ENCODE measurements at places on chromosomes 3 and 15.

- DNase-seq: no peak
These were observed 70.1 kb downstream of the UQCC5 start for GRCh38 chr3:52606373-52607085.

GRCh38 chr3:79032686-79033318 is 735.0 kb downstream of the ROBO1 start:
- no peak for DNase-seq

DNA sequence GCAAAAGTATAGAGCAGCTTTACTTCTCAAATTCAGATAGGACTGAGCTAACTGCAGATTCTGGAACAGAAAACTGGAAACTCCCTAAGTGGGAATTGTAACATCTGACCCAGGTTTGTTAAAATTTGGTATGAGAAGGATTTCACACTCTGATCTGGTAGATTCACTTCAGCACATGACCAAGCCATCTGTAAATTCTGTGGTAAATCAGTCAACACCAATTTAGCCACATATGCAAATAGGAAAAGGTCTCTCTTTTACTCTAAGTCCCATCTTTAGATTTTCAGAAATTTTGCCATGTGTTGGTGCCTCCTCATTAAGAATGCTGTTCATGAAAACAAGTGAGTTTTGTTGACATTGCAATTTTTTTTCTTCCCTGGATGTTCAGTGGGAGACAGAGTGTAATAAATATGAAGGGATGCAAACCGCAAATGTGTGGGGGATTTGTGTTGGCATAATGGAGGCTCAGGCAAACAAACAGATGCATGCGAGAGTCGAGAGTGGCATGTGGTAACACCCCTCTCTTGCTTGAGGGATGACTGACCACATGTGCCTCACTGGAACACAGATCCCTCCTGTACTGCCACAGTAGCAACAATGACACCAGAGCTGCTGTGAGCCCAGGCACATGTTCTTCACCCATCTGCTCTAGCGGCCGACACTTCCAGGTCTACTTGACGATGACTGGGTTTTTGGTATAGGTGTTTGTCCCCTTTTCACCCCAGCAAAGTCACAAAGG is 146.6 kb downstream of the FEZF2 start:
- DNase-seq: no peak

- DNase-seq: peak; percentile 14
These were observed 17.8 kb downstream of the SPATA12 start for GRCh38 chr3:57078344-57078634.

- peak; percentile 72 for DNase-seq
These were observed 167.4 kb upstream of the LPP start for GRCh38 chr3:187986514-187986934.

DNA sequence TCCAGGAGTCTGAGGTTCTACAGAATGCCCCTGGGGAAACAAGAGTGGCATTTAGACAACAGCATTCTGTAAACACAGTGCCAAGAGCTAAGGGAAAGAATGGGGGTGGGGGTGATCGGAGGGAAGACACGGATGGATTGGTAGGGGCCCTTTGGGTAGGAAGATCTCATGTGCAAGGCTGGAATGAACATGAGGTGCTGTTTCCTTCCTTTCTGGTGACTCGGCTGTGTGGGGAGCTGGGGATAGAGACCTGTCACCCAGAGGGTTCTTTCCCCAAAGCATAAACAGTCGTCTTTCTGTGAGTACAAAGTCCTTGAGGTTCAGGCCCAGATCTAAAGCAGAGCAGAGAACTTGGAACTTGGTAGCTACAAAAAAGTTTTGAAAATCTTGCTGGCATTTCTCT is 11.7 kb downstream of the TPM1 start:
- no peak for DNase-seq

- DNase-seq: peak; percentile 31
These were observed 28.4 kb downstream of the SMAD6 start for GRCh38 chr15:66730168-66731021.

GRCh38 chr3:98801043-98801747 is 38.1 kb downstream of the ST3GAL6 start:
- no peak for DNase-seq

DNA sequence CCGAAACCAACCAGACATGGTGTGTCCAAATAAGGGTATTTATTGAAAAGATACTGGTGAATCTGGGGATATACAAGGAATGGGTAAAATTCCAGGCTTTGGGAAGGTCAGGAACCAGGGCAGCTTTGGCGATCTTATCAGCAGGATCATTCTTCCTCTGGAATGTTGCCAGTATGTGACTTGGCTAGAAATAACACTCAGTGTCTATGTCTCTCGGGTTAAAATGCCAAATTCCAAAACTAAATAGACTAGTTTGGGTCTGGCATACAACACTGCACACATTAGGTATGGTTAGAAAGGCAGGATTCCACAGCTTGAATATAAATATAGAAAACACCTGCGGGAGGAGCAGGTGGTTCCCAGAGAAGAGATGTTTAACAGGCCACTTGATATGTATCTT is 220.2 kb upstream of the CD96 start:
- DNase-seq: no peak

DNA sequence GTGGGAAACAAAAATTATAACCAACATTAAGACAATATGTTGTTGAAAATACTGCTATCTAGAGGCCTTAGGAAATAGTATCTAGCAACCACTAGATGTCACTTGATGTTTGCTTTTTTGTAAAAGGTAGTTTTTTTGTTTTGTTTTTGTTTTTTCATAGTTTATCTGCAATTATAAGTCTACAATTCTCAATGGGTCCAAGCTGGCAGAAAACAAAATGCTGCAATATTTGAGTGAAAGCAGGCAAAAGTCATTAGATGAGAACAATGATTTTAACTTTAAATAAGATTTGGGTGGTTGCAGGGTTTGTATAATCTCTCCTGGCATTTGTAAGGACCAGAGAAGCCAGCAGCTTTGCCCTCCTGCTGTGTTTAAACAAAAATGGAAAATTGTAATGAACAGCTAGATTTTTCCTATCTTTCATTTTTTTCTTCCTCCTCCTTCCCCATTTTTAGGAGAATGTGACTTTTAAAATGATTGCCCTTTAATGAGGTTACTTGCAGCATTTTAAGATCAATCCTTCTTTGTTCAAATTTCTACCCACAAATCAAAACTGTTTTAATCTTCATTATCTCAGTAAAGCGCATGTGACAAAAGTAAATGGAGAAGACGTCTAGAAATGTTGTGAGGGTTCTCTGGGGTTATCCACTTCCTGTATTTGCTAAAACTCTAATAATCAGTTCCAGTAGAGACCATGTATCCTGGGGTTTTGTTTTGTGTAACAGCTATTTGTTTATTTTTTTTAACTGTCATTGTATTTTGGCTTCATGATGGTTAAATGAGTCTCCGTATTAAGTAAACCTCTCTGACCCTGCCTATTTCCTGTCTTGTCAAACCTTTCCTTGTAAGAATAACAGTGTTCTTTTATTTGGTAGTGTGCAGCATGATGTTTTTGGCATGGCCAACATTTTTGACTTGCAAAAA is 27.3 kb downstream of the DUT start:
- DNase-seq: no peak

GRCh38 chr3:122635789-122636188 is 44.9 kb upstream of the PARP14 start:
- DNase-seq: no peak

DNA sequence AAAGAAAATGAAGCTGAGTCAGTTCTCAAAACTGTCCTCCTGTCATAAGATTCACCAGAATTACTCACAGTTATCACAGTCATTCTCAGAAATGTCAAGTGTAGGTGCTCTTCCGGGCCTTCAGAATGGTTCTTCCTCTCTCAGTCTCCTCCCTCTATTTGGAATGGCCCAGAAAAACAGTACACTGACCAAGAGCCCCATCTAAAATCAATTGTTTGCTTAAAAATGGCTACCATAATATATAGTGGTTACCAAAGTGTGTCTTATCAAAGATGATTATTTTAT is 99.8 kb downstream of the MECOM start:
- DNase-seq: no peak

- no peak for DNase-seq
These were observed 2.0 kb downstream of the RBM15B start for GRCh38 chr3:51393134-51393495.

DNA sequence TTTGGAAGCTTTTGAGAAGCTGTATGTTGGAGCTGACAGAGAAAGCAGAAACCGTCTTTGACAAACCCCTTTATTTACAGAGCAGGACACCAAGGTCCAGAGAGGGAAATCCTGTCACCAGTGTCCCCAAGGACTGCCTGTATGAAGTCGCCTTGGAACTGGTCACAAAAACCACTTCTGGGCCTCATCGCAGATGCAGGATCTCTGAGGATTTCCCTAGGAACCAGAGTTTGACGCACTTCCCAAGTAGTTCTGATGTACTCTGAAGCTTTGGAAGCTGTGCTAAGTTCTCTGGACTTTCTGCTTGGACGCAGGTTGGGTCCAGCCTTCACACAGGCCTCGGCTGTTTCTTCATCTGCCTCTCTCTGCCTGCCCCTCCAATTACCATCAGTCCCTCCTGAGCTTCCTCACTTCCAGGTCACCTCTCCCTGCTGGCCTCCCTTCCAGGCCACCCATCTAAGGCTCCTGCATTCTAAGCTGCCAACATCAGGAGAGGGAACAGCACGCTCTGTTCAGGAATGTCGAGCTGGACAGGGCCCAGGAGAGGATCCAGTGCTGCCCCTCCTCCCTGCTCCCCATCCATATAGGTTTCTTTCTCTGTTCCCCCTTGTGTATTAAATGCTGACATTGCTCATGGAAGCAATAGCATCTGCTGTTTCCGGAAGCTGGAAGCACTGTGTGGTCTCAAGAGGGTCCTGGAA is 270.8 kb downstream of the OPA1 start:
- no peak for DNase-seq

- DNase-seq: no peak
These were observed 4.5 kb upstream of the CACNA1D start for GRCh38 chr3:53489787-53490458.

DNA sequence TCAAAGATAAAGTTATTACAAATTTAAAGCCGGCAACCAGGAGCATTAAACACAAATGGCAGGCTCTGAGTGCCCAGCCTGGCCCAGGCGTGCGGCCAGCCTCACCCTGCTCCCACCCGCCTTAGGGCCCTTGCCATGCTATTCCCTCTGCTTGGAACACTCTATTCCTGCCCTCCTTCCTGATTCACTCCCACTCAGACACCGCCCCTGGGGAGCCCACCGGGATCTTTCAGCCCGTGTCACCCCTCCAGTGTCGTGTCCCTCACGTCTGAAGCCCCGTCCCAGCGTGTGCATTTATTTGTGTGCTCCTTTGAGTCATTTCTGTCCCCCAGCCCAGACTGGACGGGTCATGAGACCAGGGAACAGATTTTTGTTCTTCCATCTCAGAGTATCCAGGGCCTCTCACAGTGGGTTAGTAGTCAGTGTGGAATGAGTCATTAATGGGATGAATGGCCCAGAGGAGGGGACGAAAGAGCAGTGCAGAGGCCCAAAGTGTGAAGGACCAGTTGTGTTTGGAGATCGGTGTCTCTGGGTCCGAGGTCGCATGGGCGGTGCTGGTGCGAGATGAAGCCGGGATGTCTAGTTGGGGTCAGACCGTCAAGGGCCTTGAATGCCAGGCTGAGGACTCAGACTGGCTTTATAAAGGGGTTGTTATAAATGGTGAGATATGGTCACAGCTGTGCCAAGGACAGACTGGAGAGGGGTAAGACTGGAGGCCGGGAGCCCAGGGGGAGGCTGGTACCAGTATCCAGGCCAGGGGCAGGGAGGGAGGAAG is 58.9 kb upstream of the SLC6A6 start:
- DNase-seq: no peak

- DNase-seq: peak; percentile 51
These were observed 266.3 kb downstream of the RPLP1 start for GRCh38 chr15:69718916-69719315.

DNA sequence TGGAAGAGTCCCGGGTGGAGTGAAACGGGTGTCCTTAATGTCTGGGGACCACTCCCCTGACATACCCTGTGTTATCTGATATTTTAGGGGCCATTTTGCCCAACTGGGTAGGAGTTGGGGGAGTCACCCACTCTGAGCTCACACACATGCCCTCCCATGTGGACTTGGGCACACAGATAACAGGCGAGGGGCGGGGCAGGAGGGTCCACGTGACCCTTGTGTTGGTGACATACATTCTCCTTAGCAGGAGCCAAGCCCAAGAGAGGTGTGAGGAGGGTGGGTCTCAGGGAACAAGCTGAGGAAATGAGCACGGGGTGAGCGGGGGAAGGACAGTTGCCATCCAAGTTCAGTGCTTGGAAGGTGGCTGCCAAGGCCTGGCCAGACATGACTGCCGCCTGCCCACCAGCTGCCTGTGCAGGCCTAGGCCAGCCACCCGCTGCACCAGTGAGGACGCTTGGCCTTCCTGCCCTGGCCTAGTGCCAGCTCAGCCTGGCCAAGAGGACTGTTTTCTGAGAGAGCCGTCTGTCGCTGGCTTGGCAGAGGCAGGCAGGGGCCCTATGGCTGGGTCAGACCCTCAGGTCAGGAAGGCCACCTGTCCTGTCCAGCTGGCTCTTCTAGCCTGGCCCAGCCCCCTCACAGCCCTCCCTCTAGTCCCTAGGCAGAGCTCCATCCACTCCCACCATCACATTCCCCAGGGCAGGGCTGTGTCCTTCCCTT is 31.3 kb upstream of the TMEM115 start:
- no peak for DNase-seq

- DNase-seq: no peak
These were observed 98.3 kb upstream of the ZBTB20 start for GRCh38 chr3:115245438-115245837.

GRCh38 chr15:37219211-37219701 is 118.9 kb upstream of the MEIS2 start:
- DNase-seq: no peak

- DNase-seq: peak; percentile 19
These were observed 7.9 kb upstream of the BCL2A1 start for GRCh38 chr15:79978655-79979514.

GRCh38 chr15:52233405-52233804 is 42.2 kb upstream of the GNB5 start:
- DNase-seq: no peak

DNA sequence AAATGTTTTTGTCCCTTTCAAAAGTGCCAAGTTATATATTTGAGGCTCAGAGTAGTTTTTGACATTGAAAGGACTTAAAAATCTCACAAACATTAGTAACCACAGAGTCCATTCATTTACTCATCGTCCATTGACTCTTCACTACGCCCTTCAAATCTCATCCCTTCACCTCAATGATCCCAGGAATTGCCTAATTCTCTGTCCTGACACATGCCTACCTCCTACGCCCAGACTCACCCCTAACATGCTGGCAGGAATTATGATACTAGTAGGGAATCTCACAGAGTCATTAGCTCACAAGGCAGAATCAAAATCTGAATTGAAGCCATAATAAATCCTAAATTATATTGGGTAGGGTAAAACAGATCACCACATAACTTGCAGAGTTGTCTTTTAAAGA is 410.1 kb downstream of the RAP2B start:
- no peak for DNase-seq

DNA sequence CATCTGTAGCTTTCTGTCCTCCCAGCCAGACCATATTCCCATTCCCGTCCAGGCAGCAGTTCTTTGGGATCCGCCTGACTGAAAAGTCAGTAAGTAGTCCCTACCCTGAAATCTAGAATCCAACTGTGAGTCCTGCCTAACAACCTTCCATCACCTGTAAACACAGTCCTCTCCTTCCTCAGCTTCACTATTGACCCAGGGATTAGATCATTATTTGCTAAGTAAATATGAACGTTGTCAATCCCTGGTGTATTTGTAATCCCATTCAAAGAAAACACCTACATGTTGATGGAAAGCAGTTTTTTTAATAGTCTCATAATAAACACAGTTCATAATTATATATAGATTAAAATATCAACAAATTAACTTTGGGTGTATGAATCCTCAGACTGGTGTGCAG is 732 bp downstream of the SAXO2 start:
- no peak for DNase-seq

- no peak for DNase-seq
These were observed 760.2 kb downstream of the NAALADL2 start for GRCh38 chr3:175619369-175619768.

All from stimulated activated CD4-positive, alpha-beta T cell treated with anti-CD3 and anti-CD28 coated beads, Interleukin-1b, Interleukin-23, amount 100 ng/mL, for 48 hours (primary cell).